Upper lobe of left lung (tissue), 6 donors: ENCODE measurements at places on chromosomes 13 and 19. TPM values are rescaled to one million over a fixed set of nuclear protein-coding genes. Genes with fewer than 3 reads are reported as not detected.

The ADGRE1 gene
- 4.4 TPM for total RNA-seq

The SIGLEC12 gene
- total RNA-seq = 3.7 TPM

The CFD gene
- 322 TPM for total RNA-seq

The CYP4F8 gene
- total RNA-seq = not detected

The PPM1N gene
- total RNA-seq = 0.89 TPM

DNA sequence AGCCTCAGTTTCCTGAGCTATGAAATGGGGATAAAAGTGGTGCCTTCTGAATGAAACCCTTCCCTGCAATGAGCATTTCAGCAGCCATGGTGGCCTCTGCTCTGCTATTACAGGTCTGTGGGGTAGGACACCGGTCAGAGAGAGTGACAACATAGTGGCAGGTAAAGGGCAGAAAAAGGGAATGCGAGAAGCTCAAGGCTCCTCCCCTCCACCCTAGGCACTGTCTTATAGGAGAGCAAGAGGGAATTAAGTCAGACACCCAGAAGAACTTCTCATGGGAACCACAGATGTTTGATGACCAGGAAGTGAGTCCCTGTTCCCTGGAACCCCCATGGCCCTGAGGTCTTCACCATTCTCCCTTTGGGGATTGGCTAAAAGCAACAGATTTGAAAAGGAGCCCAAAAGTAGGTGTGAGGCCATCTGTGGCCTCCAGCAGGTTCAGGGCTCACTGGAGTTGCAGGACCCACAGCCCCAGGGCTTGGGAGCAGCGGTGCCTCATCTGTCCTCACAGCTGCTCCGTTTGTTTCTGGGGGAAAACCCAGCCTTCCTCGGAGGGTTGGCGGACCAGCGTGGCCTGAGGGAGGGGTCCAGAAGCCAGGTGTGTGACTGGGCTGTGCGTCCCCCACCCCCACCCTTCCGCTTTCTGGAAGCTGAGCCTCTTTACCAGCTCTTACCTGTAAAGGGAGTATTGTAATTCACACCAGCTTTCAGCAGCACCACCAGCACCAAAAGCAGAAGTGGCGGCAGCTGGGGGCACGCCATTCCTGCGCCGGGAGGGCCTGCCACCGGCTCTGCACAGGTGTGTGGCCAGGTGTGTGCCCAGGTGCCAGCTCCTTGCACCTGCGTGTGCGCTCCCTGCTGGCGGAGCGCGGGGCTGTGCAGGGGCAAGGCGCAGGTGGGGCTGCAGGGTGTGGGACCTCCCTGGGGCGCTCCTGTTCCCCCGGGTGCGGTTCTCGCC, 19.4 kb downstream of the IQCN start:
- no peak overlapping the region for H3K27ac ChIP-seq
- H3K36me3 ChIP-seq = peaks cover 10% of the 10 kb centered on the region
- peaks cover 13% of the 10 kb centered on the region for H3K4me1 ChIP-seq

DNA sequence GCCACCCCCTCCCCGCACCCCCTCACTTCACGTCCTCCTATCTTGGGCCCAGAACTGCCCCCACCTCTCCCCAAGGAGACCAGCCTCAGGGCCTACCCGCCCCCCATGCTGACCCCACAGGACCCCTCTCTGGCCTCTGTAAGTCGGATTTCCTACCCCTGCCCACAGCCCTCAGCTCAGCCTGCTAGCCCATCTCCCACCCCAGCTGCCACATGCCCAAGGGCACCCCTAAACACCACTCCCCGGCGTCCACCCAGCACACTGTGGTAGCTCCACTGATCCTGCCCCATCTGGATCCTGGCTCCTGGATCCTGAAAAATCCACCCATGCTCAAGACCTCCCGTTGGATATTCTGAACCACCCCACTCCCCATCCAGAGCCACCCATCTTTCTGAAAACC, 805 bp downstream of the EVI5L start:
- peak overlapping the region; percentile 77 for H3K4me3 ChIP-seq
- H3K4me1 ChIP-seq = peaks cover 42% of the 10 kb centered on the region
- H3K27ac ChIP-seq = no peak overlapping the region
- DNase-seq = no peak

DNA sequence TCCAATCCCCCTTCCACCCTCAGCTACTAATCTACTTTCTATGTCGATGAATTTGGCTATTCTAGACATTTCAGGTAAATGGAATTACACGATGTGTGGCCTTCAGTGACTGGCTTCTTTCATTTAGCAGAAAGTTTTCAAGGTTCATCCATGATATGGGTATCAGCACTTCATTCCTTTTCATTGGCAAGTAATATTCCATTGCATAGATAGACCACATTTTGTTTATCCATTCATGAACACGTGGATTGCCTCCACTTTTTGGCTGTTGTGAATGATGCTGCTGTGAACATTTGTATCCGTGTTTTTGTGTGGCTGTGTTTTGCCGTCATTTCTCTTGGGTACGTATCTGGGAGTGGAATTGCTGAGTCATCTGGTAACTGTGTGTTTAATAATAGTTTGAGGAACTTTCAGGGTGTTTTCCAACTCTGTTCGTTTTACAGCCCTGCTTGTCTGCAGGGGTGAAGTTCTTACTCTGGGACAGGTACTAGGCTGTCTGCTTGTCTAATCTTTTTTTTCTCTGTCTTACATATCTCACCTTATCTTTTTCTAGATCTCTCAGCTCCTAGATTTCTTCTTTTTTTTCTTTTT, 32.5 kb downstream of the MARK4 start:
- H3K36me3 ChIP-seq = peaks cover 1% of the 10 kb centered on the region
- no peaks in the 10 kb centered on the region for H3K27me3 ChIP-seq
- H3K27ac ChIP-seq = no peak overlapping the region
- H3K4me1 ChIP-seq = no peaks in the 10 kb centered on the region
- no peak for DNase-seq

- no peaks in the 10 kb centered on the region for H3K27me3 ChIP-seq
- no peak overlapping the region for H3K27ac ChIP-seq
- no peak overlapping the region for H3K4me3 ChIP-seq
- no peaks in the 10 kb centered on the region for H3K36me3 ChIP-seq
- no peak for DNase-seq
Observed at GRCh38 chr13:52085421-52085820, 43.5 kb downstream of the NEK5 start.

DNA sequence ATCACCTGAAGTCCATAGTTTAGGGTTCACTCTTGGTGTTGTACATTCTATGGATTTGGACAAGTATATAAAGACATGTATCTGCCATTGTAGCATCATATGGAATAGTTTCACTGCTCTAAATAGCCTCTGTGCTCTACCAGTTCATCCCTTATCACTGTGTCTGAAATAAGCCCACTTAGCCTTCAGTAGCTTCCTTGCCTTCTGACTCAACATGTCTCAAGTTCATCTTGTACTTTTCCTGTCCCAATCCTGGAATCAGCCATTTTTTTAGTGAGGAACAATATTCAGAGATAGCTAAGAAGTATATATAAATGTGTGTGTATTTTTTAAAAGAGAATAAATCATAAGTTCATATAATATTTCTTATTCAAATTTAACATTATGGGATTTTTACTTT, 79.2 kb downstream of the DHRS12 start:
- H3K4me3 ChIP-seq = no peak overlapping the region
- no peak overlapping the region for H3K27ac ChIP-seq
- DNase-seq = no peak
- no peaks in the 10 kb centered on the region for H3K36me3 ChIP-seq
- H3K4me1 ChIP-seq = no peaks in the 10 kb centered on the region
- H3K27me3 ChIP-seq = no peaks in the 10 kb centered on the region

GRCh38 chr19:13796301-13797057, 1.2 kb downstream of the ZSWIM4 start:
- peak overlapping the region; percentile 96 for H3K27ac ChIP-seq
- H3K4me3 ChIP-seq = peak overlapping the region; percentile 88
- H3K4me1 ChIP-seq = peaks cover 30% of the 10 kb centered on the region
- peaks cover 6% of the 10 kb centered on the region for H3K36me3 ChIP-seq
- no peak for DNase-seq

DNA sequence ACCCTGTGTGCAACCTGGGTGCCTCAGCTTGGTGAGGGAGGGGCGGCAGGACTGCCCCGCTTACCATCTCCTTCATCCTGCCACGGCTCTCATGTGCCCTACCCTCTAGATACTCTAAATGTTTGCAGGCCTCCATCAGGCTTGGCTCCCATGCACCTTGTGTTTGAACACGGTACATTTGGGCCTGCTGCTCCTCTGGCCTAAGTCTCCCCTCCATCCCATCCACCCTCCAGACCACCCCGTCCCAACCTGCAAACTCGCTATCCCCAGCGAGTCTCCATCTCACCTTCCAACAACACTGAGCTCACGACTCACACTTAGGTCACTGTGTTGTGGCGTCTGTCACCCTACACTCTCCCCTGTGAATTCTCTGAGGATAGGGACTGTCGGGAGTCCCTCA, 274.2 kb downstream of the TEX29 start:
- H3K4me1 ChIP-seq = no peaks in the 10 kb centered on the region
- no peaks in the 10 kb centered on the region for H3K27me3 ChIP-seq
- DNase-seq = no peak

GRCh38 chr19:52660981-52661380, 22.8 kb upstream of the ZNF83 start:
- H3K27ac ChIP-seq = no peak overlapping the region
- H3K4me3 ChIP-seq = no peak overlapping the region
- DNase-seq = no peak
- no peaks in the 10 kb centered on the region for H3K27me3 ChIP-seq
- H3K4me1 ChIP-seq = no peaks in the 10 kb centered on the region

- DNase-seq = no peak
- no peaks in the 10 kb centered on the region for H3K27me3 ChIP-seq
- H3K4me3 ChIP-seq = no peak overlapping the region
Observed at GRCh38 chr13:99892196-99892613, 79.4 kb downstream of the ZIC5 start.

GRCh38 chr13:50396001-50396400, 380.8 kb downstream of the KCNRG start:
- H3K27ac ChIP-seq = no peak overlapping the region
- H3K27me3 ChIP-seq = no peaks in the 10 kb centered on the region
- no peaks in the 10 kb centered on the region for H3K36me3 ChIP-seq
- H3K4me3 ChIP-seq = no peak overlapping the region
- H3K4me1 ChIP-seq = no peaks in the 10 kb centered on the region
- DNase-seq = no peak
